ENCODE measurements at places on chromosomes 6 and 20. TPM values are rescaled to one million over a fixed set of nuclear protein-coding genes. Genes with fewer than 3 reads are reported as not detected.

Gene UBE2C
- 1.6 TPM for total RNA-seq

DNA sequence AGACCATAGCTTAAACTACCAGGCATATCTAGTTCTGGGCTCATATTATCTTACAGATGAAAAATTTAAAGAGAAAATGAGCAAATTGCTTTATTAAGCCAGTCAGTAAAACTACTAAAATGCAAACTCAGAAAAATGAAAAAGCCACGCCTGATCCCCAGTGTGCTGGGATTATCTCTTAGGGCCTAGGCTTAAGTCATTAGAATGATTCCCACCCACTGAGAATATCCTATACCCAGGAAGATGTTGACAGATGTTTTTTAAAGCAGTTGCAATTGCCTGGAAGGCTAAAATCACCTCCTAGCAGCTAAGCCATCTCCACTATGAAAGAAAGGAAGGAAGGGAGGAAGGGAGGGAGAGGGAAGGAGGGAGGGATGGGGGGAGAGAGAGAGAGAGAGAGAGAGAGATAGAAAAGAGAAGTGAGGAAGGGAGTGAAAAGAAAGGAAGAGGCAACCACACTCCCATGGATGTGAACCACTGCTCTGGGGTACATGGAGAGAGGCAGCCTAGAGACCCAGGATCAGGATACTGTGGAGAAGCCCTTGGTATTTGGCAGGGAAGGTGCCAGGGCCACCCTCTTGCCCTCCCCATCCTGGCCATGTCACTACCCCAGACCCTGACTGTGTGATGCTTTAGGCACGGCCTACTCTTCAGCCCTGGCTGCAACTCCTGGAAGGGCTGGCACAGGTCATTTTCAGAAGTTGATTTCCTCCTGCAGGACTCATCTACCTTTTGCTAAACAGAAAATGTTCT lies 21.9 kb downstream of the NEDD9 start:
- DNase-seq, result no peak

DNA sequence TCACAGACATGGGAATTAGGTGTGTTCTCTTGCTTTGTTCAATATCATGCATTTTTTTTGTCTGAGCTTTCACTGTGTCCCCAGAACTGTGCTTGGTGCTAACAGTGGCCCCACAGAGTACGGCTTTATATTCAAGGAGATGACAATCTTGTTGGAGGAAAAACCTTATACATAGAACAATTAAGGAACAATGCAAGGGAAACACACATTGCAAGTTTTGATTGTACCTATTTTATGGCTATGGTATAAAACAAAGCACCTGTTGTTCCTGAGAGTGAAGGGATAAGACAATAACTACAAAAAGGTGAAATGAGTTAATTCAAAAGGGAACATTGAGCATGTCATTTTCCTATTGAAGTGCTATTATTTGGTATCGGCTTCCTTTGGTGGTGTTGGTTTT lies 143.9 kb upstream of the ESR1 start:
- no peak for DNase-seq

DNA sequence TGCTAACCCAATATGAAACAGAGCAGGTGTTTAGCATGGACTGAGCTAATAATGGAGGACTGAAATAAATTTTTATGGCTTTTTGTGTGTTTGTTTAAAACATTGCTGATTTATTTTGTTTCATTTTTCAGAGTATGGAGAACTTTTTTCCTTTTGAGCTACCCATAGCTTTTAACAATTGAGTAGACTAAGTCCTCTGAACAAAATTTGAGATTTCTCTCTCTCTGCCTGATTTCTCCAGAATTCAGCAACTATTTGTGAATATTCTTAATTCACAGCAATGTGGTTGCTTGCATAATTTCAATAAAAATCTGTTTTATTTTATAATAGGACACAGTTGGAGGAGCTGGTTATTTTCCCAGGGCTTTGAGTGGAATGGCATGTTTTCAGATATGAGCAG lies 103.7 kb downstream of the TPBG start:
- no peak for DNase-seq

DNA sequence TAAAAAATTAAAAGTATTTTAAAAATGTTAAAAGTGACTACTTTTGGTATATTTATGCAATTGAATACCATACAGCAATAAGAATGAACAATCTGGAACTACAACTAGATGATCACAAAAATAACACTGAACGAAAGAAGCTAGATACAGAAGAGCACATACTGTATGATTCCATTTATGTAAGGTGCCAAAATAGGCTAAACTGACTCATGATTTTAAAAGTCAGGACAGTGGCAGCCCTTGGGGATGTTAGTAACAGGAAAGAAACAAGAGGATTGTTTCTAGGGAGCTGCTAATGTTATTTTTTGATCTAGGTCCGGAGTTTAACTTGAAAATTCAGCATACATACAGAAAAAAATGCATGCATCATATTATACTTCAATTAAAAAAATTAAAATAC lies 42.3 kb downstream of the KIF13A start:
- no peak for DNase-seq

GRCh38 chr20:10475225-10475624 lies 40.1 kb downstream of the SLX4IP start:
- DNase-seq, result no peak

DNA sequence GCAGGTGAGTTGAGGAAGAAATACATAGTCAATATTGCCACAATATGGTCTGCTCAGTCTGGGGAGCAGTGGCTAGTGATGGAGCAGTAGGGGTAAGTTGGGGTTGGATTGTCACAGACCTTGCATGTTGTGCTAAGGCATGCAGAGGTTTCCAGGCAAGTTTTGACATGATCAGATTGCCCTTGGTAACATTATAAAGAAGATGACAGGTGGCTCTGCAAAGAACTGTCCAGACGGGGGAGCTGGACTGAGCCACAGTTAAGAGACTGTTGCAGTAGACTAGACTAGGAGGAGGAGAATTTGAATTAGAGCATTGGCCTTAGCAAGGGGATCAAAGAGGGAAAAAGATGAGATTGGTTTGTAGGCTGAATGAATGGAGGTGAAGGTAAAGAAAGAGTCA lies 23.4 kb downstream of the ATRN start:
- no peak for DNase-seq

DNA sequence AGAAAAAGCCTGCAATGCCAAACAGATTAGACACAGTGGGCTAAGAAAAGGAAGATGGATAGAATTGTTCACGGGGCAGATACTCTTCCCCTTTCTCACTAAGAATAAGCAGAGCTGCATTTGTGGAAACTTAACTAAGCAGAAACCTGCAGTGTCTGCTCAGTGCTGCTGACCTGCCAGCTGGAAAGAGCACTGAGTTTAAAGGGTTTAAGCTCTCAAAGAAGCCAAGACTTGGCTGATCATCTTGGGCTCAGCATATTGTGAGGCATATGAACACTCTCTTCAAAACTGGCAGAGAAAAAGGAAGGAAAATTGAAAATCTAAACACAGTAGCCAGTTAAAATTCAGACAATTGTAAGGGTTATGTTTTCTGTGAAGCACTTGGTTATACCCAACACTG lies 711.1 kb upstream of the EPHA7 start:
- no peak for DNase-seq

- DNase-seq, result no peak
Observed at GRCh38 chr20:39789411-39789810, 827.3 kb downstream of the DHX35 start.

GRCh38 chr6:3249821-3250220 lies 8.9 kb upstream of the PSMG4 start:
- no peak for DNase-seq

DNA sequence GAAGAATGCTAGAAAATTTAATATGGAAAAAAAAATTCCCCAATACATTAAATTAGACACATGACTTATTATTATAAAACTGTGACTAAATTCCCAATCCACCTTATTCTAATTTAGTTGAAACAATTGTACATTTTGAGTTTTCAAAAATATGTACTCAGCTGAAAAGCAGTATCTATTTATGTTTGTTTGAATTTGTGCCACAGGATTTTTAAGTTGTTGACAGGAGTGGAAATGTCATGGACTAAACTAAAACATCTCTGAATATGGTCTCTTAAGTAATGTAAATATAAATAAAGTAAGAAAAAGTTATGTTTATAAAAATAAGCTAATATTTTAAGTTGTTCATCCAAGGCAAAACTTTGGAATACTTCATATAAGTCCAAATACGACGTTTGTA lies 86.9 kb downstream of the COL21A1 start:
- no peak for DNase-seq

GRCh38 chr20:35225319-35226125 lies 968 bp upstream of the MMP24 start:
- no peak for DNase-seq

All from left cardiac atrium (tissue), 4 donors.